ENCODE measurements at places on chromosomes 16 and 17.

- peak; percentile 15 for DNase-seq
These were observed 76.0 kb downstream of the VMP1 start for GRCh38 chr17:59783221-59784047.

DNA sequence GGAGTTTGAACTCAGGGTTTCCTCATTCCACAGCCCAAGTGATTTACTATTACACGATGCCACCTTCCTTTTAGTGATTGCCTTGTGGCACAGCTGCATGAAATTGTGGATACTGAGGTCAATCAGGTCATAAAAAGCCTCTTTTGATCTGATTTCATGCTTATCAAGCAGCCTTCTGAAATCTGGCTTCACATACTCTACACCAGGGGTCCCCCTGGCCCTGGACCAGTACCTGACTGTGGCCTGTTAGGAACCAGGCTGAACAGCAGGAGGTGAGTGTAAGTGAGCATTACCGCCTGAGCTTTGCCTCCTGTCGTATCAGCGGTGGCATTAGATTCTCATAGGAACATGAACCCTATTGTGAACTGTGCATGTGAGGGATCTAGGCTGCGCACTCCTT lies 13.8 kb downstream of the SLFN5 start:
- DNase-seq: no peak

- no peak for DNase-seq
These were observed 37.7 kb upstream of the OR3A1 start for GRCh38 chr17:3335876-3336275.

DNA sequence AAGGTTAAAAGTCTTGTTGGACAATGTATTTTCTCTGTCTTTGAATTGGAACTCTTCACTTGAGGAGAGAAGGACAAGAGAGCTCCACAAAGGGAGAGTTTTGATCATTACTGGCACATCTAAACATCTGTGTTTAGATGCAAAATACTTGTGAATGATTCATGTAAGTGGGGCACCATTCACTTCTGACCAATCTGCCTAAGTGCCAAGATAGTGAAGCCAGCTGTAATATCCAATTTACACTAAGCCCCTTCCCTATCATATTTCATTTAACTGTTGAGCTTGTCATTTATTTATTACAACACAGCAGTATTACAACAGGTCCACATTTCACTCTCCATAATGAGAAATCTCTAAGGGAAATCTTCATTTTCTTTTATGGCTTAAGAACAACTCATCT lies 832.3 kb upstream of the GOT2 start:
- no peak for DNase-seq

GRCh38 chr16:83220066-83220465 lies 587.7 kb upstream of the HSBP1 start:
- DNase-seq: peak; percentile 60

- no peak for DNase-seq
These were observed 201.1 kb upstream of the MAF start for GRCh38 chr16:79801646-79802045.

GRCh38 chr17:50558941-50559614 lies 1.4 kb upstream of the CACNA1G start:
- no peak for DNase-seq

DNA sequence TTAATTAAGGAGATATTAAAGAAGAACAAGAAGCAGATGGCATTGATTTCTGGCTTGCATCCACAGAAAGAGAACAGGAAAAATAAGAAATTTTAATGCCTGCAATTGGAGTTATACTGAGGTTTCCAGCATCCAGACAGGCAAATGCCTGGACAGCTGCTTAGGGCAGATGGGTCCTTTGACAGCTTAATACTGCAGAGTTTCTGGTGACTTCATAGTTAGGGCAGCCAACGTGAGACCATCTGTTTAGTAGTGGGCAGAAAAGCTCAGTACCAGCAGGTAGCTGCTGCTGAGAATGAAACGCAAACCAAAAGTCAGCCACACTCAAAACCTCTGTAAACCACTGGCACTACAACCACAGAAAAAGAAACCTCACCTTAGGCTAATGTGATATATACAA lies 109.8 kb downstream of the CDK5R1 start:
- DNase-seq: no peak

DNA sequence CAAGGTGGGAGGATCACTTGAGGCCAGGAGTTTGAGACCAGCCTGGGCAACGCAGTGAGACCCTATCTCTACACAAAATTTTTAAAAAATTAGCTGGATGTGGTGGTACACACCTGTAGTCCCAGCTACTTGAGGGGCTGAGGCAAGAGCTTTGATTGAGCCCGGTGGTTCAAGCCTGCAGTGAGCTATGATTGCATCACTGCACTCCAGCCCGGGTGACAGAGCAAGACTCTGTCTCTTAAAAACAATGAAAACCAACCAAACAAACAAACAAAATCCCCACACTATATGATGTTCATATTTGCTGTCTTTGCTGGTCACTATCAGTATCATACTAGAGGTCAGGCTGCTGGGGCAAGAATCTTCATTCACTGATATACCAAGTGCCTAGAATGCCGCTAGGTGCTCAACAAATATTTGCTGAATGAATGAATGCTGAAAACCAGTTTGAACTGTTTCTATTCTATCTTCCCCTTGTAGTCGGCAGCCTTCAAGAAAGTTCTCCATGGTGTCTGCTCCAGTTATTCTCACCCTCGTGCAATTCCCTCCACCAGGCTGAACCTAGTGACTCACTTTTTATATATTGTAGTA lies 127.0 kb downstream of the IRX3 start:
- DNase-seq: no peak

DNA sequence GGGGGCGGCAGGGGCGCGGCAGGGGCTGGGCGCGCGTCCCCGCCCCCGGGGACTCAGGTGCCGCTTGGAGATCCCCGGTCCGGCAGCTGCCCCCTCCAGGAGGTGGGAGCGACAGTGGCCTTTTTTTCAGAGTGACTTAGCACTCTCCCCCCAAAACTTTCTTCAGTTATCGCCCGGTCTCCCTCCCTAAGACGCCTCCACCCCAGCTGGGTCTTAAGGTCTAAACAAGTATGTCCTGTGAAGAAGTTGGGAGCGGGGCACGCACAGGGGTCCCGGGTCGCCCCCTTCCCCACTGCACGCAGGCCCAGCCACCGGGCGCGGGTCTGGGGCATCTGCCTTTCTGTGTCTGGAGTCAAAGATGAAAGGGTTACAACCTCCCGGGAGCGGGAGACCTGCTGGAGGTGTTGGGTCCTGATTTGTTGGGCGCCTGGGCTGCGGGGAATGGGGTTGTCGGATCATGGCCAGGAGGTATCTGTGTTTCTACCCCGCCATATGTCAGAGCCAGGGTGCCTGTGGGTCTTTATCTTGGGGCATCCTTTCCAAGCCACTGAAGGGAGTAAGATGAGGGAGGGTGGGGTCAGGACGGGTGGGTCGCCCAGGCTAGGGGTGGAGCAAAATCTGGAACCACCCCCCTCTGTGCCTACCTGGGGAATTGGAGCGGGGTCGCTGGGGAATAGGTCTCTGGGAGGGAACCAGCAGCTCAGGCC lies 757 bp downstream of the FMNL1 start:
- no peak for DNase-seq

- DNase-seq: peak; percentile 83
These were observed 41.5 kb downstream of the CD300LF start for GRCh38 chr17:74671031-74671771.

DNA sequence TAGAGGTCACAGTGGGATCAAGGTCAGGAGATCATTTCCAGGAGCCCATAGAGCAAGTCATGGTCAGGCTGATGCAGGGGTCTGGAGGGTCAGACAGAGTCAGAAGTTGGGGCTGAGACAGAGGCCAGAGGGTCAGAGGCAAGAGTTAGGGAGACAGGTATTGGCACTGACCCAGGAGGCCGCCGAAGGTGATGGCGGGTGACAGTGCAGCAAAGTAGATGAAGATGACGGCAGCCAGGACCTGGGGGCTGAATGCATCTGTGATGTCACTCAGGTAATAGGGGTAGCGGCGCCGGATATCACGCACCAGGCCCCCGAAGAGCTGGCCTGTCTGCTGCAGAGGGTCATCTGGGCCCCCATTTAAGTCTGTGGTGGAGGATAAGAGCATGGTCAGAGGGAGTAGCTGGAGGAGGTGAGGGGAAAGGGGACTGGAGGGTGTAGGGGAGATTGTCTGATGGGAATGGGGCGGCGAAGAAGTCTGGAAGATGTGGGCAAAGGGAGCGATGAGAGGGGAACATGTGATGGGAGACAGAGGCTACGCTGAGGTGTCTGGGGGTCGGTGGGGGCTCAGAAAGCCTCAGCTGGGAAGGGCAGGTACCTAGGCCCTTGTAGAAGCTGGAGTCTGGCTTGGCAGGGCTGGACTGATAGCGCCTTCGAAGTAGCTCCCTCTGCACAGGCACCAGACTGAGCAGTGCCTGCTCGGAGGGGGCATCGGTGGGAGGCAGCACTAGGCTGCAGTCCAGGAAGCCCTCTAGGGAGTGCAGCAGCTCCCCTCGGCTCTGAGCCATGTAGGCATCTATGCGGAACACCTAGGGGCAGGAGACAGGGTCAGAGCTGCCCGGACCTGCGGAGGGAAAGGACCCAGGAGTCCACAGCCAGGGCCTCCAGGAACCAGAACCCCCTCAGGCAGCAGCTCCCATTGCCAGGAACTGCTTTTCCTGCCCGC lies 9.8 kb downstream of the SLC4A1 start:
- DNase-seq: no peak

DNA sequence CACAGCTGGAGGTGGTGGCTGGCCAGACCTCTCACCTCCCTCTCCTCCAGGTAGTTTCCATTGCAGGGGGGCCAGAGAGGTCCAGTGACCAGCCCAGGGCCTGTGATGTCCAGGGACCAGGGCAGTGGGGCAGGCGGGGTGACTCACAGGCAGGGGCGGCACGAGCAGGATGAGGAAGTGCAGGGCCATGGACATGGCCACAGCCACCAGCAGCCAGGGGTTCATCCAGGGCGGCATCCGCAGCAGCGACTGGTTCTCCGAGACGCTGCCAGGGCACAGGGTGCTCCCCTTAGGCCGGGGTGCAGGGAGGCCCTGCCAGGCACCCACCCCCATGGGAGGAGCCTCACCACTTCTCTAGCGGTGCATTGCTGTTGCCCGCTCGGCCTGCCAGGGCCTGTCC lies 12.9 kb upstream of the P2RX1 start:
- no peak for DNase-seq

DNA sequence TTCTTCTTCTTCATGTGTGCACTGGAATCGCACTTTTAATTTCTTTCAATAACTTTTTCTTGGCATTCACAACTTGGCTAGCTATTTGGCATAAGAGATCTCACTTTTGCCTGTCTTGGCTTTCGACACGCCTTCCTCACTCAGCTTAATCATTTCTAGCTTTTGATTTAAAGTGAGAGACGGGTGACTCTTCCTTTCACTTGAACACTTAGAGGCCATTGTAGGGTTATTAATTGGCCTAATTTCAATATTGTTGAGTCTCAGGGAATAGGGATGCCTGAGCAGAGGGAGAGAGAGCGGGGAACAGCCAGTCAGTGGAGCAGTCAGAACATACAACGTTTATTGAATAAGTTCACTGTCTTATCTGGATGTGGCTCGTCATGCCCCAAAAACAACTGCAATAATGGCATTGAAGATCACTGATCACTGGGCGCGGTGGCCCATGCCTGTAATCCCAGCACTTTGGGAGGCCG lies 200.3 kb downstream of the SEC14L1 start:
- DNase-seq: no peak

DNA sequence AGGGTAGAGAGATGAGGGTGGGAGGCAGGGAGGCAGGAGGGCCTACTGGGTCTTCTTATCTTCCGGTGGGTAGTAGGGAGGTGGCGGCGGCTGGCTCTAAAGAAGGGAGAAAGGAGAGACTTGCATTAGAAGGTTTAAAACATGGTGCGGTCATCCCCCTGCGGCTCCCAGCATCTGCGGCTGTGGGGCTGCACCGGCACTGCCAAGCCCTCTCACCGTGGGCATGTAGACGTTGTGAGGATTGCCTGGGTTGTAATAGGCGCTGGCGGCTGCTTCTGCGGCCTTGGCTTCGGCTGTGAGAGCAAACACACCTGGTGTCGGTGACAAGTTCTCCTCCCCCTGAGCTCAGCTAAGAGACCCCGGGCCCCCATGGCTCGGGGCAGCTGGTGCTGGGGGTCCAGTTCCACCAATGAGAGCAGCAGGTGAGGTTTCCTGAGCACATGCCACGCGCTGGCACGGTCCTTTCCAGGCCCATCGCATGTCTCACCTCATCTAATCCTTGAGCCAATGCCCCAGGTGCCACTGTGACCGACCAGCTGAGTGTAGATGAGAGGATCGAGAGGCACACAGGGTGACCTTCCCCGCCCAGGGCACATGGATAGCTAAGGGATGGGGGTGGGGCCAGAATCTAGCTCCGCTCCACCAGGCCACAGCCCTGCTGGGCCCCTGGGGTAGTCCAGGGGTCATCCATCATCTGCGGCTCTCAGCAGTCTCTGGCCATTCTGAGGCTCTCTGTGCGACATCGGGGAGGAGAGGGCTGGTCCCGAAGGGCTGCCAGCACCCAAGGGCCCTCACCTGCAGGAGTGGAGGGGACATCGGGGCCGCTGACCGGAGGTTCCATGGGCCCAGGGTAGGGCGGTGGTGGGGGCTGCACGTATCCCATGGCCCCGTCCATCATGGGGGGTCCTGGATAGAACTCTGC lies 2.7 kb upstream of the UNC13D start:
- no peak for DNase-seq

DNA sequence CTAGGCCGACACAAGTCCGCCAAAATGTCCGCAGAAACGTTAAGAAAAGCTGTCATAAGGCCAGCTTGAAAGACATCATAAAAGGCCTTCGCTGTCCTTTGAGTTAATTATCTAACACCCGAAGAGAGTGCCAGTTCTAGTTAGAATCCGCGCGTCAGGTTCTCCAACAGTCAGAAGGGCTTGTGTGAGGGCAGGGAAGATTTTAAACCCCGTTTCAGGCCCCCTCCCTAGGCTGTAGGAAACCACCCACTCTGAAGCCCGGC lies 729 bp upstream of the CLTC start:
- DNase-seq: no peak

GRCh38 chr16:4746215-4746614 lies 11.9 kb downstream of the DNAAF8 start:
- no peak for DNase-seq

DNA sequence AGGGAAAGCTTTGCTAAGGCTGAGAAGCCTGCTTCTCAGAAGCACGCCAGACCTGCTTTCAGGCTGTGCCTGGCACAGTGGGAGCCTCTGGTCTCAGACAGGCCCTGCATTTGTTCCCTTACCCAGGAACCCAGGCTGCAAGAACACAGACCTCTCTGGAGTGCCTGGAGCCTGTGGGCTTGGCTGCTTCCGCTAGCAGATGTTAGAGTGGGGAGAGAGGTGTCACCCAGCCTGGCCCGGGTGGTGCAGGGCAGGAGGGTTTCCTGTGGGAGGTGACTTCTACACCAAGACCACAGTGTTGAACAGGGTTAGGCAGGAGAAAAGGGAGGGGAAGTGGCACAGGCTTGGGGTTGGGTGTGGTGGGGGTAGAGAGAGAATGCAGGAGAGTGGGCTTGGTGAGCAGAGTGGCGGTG lies 35.8 kb upstream of the ADGRG1 start:
- peak; percentile 96 for DNase-seq

DNA sequence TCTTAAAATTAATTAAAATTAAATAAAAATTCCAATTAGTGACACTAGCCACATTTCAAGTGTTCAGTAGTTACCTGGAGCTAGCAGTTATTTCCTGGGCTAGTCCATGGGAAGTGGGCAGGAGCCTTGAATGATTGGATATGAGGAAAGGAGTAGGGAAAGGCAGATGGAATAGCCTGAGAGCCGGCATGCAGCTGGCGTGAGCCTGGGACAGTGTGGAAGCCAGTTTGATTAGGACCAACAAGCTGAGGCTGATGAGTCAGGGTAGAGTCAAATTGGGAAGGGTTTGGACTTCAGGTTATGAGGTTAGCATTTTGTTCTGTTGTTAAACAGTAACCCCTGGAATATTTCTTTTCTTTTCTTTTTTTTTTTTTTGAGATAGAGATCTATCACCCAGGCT lies 15.3 kb upstream of the GNA13 start:
- no peak for DNase-seq

GRCh38 chr17:72566671-72567484 lies 446.1 kb downstream of the SOX9 start:
- DNase-seq: no peak
